Left lung (tissue), 14 donors: ENCODE measurements at places on chromosomes 11 and 22. TPM values are rescaled to one million over a fixed set of nuclear protein-coding genes. Genes with fewer than 3 reads are reported as not detected.

- no peak overlapping the region for H3K27ac ChIP-seq
- no peak for DNase-seq
- H3K27me3 ChIP-seq = no peaks in the 10 kb centered on the region
- peaks cover 84% of the 10 kb centered on the region for H3K36me3 ChIP-seq
- no peak overlapping the region for H3K4me3 ChIP-seq
These were observed 19.9 kb downstream of the HPS4 start for GRCh38 chr22:26463688-26464087.

DNA sequence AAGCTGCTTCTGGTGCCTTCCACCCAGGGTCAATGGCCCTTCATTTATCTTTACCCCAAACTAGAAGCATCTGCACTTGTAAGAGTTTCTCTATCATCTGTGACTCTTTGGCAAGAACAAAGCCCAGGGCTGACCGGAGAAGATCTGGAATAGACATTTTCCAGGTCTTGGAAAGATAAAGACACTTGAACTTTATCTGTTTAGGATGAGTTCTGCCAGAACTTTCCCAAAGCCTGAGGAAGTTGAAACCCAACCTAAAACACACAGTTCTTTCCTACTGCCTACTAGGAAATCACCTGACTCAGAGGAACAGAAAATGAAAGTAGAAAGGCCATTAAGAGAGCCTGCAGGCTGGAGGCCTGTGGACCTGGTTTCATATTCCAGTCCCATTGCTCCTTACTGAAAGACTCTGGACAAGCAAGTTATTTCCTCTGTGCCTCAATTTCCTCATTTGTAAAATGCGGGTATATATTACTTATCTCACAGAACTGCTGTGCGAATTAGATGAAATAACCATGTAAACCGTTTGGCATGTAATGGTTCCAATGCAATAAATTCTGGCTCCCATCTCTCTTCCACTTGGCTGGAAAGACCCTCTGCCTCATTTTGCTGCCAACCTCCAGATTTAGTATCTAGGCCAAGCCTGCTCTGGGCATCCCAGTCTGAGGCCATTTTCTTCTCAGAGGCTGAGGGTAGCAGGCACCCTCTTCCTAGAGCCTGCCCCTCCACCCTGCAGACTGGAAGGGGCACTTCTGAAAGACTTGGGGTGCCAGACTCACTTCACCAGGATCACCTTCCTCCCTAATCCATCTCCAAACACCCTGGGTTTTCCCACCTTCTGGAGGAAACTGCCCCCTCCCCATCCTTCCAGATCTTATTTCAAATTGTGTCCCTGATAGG, 1.2 kb downstream of the UBE2L6 start:
- no peaks in the 10 kb centered on the region for H3K27me3 ChIP-seq
- peak overlapping the region; percentile 70 for H3K4me3 ChIP-seq
- H3K36me3 ChIP-seq = peaks cover 6% of the 10 kb centered on the region
- no peak for DNase-seq

DNA sequence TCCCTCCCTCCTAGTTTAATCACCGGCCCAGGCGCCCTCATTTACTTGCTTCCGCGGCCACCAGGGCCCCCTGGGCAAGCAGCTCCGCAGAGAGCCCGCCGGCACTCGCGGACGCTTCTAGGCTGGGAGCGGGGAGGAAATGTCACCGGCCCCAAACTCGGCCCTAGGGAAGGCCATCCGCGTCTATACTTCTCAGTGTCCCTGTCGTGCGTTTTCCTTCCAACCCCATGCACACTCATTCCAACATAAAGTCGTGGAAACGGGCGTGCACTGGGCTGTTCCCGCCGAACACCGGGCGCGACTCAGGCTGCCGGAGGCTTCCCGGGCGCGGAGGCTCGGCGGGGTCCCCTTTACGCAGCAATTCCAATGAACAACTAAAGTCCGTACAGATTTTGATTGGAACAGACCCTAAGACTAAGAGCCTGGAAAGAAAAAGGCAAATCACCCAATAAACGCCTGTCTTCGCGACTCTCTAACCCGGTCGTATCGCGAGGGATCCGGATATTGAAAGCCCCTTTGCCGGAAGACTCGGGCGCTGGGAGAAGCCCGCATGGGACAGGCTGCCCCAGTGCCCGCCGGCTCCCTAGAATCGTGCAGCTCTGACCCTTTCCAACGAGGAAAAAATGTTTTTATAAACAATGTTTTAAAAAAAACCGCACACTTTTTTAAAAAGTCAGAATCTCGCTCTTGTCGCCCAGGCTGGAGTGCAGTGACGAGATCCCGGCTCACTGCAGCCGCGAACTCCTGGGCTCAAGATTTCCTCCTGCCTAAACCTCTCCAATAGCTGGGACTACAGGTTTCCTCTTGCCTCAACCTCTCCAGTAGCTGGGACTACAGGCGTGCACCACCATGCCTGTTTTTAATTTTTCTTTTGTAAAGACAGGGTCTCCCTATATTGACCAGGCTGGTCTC, 1.3 kb upstream of the BARX2 start:
- H3K36me3 ChIP-seq = no peaks in the 10 kb centered on the region
- peaks cover 100% of the 10 kb centered on the region for H3K27me3 ChIP-seq
- H3K4me3 ChIP-seq = no peak overlapping the region

DNA sequence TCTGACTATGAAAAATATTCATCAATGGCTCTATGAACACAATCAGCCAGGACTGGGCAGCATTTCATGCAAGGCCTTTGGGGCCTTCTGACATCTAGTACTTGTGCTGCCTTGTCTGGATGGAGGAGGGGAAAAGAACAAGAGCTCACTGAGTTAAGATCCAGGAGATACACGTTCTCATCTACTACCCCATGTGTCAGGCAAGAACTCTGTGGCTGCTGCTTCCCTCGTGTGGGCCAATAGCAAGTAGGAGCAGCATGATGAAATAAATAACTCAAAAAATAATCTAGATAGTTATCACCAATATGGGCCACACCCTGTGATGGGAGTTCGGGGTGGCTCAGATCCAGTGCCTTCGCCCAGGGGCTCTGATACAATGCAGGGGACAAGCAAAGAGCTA, 7.3 kb downstream of the KCNE3 start:
- no peak overlapping the region for H3K4me3 ChIP-seq
- H3K36me3 ChIP-seq = no peaks in the 10 kb centered on the region
- peaks cover 51% of the 10 kb centered on the region for H3K4me1 ChIP-seq

GRCh38 chr11:83785942-83786341, 499.8 kb upstream of the CCDC90B start:
- H3K36me3 ChIP-seq = no peaks in the 10 kb centered on the region
- no peak overlapping the region for H3K27ac ChIP-seq
- no peaks in the 10 kb centered on the region for H3K27me3 ChIP-seq
- H3K4me1 ChIP-seq = no peaks in the 10 kb centered on the region
- no peak for DNase-seq

- H3K36me3 ChIP-seq = no peaks in the 10 kb centered on the region
- DNase-seq = no peak
- no peak overlapping the region for H3K27ac ChIP-seq
- H3K4me3 ChIP-seq = no peak overlapping the region
- peaks cover 7% of the 10 kb centered on the region for H3K4me1 ChIP-seq
These were observed 5.2 kb upstream of the GATD1 start for GRCh38 chr11:782264-783174.

DNA sequence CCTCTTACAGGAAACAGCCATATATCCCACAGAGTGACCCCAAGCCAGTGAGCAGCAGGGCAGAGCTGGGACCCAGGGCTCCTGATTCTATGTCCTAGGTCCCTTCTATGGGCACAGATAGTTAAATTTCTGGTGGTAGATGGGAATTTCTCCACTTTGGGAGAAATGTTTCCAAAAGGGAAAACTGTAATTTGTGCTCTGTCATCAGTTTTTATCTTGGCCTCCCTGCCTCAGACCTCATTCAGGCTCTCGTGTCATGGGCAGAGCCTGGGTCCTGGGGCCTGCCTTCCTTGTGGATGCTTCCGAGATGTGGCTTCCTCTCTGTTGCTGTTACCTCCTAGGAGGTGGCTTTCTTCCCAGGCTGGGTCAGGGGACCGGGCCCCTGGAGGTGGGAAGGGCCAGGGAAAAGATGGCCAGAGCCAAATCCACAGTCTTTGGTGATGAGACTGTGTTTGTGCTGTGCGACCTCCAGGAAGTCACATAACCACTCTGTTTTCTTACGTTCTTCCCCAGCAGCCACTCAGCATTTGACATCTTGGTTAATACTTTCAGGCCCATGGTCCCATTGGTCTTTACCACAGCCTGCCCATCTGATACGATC, 8.6 kb downstream of the LRRC32 start:
- no peak overlapping the region for H3K4me3 ChIP-seq
- H3K27me3 ChIP-seq = no peaks in the 10 kb centered on the region
- DNase-seq = no peak
- no peak overlapping the region for H3K27ac ChIP-seq

GRCh38 chr11:19919050-19919561, 206.5 kb downstream of the NAV2 start:
- H3K4me1 ChIP-seq = no peaks in the 10 kb centered on the region
- no peaks in the 10 kb centered on the region for H3K36me3 ChIP-seq
- no peak overlapping the region for H3K4me3 ChIP-seq
- H3K27ac ChIP-seq = no peak overlapping the region
- no peaks in the 10 kb centered on the region for H3K27me3 ChIP-seq
- no peak for DNase-seq

- peaks cover 6% of the 10 kb centered on the region for H3K27me3 ChIP-seq
- peak overlapping the region; percentile 8 for H3K4me3 ChIP-seq
- H3K36me3 ChIP-seq = peaks cover 9% of the 10 kb centered on the region
These were observed 4.1 kb upstream of the GALR3 start for GRCh38 chr22:37819105-37819433.

DNA sequence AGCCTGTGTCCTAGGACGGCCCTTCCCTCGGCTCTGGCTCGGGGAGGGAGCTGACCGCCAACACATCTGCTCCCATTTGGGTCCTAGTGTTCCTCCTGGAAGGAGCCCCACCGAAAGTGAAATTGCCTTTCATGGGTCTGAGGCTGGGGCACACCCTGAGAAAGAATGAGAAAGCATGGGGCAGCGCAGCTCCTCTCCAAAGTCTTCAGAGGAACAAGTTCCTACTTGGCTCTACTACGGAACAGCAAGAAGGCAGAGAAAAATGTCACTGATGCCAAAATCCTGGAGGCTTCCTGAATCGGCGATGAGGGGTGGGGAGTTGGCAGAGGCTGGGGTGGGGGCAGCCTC, 41.5 kb upstream of the MYEOV start:
- H3K27ac ChIP-seq = no peak overlapping the region
- no peak overlapping the region for H3K4me3 ChIP-seq

GRCh38 chr11:67448220-67448609, 4.3 kb downstream of the GPR152 start:
- H3K27me3 ChIP-seq = no peaks in the 10 kb centered on the region
- H3K4me3 ChIP-seq = no peak overlapping the region
- H3K27ac ChIP-seq = no peak overlapping the region
- H3K4me1 ChIP-seq = no peaks in the 10 kb centered on the region

- no peaks in the 10 kb centered on the region for H3K27me3 ChIP-seq
- no peak for DNase-seq
- no peak overlapping the region for H3K27ac ChIP-seq
- no peaks in the 10 kb centered on the region for H3K4me1 ChIP-seq
These were observed 21.8 kb downstream of the NAT10 start for GRCh38 chr11:34126959-34127848.

DNA sequence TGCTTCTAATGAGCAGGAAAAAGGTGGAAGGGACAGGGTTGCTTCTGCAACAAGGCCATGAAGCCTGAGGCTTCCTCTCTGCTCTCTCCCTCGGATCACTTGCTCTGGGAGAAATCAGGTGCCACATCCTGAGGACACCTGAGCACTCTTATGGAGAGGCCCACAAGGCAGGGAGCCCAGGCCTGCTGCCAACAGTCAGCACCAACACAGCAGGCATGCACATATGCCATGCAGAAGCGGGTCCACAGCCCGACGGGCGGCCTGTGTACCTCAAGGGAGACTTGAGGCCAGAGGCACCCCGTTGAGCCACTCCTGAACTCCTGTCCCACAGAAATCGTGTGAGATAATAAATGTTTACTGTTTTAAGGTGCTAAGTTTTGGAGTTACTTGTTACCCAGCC, 9.5 kb downstream of the TTLL12 start:
- DNase-seq = no peak
- no peak overlapping the region for H3K27ac ChIP-seq
- H3K27me3 ChIP-seq = no peaks in the 10 kb centered on the region
- H3K36me3 ChIP-seq = peaks cover 88% of the 10 kb centered on the region

DNA sequence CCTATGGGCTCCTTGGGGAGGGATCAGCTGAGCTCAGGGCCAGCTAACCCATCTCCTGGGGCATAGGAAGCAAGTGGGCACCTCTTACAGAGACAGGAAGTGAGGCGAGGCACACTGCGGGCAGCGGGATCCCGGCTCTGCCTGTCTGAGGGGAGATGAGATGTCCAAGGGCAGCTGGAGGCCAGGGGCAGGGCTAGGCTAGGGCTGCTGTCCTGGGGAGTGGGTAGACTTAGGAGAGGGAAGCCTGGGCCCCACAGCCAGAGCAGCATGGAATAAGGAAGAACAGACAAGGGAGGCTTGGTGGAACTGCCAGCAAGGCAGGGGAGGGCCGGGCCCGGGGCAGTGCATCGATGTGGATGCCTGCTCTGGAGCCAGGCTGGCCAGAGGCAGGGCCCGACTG, 76.3 kb downstream of the MORC2 start:
- H3K27me3 ChIP-seq = no peaks in the 10 kb centered on the region
- DNase-seq = no peak
- H3K4me3 ChIP-seq = no peak overlapping the region
- H3K27ac ChIP-seq = no peak overlapping the region
- H3K36me3 ChIP-seq = no peaks in the 10 kb centered on the region

UPK3A gene
- polyA plus RNA-seq = 0.19 TPM

P4HA3 gene
- 2.7 TPM for polyA plus RNA-seq

TRMT112 gene
- polyA plus RNA-seq = 243 TPM

ASPHD2 gene
- 0.55 TPM for polyA plus RNA-seq
